ENCODE measurements at places on chromosomes 7 and 10.

GRCh38 chr7:103793614-103794013 lies 195.8 kb downstream of the RELN start:
- DNase-seq = no peak

GRCh38 chr7:5445981-5446594 lies 22.5 kb upstream of the TNRC18 start:
- DNase-seq = no peak

GRCh38 chr10:4691776-4692175 lies 134.2 kb upstream of the AKR1E2 start:
- no peak for DNase-seq

- no peak for DNase-seq
Observed at GRCh38 chr7:145735061-145735460, 381.5 kb upstream of the CNTNAP2 start.

DNA sequence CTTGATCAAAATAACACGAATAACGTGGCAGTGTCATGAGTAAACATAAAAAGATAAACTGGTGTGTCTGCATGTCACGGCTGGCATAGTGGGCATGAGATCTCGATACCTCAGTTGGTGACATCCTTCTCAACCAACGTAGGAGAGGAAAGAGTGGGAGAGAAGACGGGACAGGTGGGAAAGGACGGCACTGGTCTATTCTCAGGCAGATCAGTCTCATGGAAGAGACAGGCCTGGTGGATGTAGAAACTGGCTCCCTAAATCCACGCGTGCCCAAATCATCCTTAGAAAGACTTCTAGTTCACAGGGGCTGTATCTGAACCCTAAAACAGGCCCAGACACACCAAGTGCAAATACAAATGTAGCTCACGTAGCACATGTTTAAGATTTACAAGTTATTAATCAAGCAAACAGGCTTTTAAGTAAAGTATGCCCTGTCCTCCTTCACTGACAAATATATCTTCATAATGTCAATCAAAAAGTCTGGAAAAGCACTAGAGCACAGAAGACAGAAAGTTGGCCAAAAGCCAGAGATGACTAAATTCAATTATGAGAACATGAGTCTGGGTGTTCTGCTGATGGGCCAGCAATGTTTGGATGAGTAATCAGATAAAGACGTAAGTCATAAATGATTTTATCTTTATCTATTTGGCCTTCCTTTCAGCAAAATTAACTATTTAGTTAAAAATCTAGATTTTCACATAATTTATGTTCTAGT lies 56.3 kb downstream of the SFMBT2 start:
- no peak for DNase-seq

DNA sequence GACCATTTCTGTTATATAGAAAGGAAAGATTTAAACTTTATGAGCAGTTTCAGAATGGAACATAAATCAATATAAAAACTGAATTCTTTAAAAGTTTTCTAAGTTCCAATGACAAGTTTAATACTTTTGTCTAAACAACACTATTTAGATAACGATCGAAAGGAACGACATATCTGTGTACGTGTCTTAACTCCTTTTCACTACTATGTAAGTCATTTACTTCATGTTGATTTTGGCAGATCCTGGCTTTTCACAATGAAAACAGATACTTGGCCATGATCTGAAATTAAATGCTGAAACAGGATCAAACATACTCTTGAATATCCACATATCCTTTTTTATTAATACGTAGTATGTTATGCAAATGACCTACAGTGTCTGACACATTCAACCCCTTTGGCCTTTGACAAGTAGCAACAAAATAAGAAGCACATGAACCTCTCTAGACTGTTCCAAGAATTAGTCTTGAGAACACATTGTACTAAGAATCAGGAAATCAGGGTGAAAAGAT lies 41.9 kb downstream of the RNLS start:
- no peak for DNase-seq

GRCh38 chr7:143394777-143395176 lies 13.6 kb downstream of the ZYX start:
- DNase-seq = no peak

GRCh38 chr7:43462836-43463235 lies 120.1 kb upstream of the STK17A start:
- no peak for DNase-seq

DNA sequence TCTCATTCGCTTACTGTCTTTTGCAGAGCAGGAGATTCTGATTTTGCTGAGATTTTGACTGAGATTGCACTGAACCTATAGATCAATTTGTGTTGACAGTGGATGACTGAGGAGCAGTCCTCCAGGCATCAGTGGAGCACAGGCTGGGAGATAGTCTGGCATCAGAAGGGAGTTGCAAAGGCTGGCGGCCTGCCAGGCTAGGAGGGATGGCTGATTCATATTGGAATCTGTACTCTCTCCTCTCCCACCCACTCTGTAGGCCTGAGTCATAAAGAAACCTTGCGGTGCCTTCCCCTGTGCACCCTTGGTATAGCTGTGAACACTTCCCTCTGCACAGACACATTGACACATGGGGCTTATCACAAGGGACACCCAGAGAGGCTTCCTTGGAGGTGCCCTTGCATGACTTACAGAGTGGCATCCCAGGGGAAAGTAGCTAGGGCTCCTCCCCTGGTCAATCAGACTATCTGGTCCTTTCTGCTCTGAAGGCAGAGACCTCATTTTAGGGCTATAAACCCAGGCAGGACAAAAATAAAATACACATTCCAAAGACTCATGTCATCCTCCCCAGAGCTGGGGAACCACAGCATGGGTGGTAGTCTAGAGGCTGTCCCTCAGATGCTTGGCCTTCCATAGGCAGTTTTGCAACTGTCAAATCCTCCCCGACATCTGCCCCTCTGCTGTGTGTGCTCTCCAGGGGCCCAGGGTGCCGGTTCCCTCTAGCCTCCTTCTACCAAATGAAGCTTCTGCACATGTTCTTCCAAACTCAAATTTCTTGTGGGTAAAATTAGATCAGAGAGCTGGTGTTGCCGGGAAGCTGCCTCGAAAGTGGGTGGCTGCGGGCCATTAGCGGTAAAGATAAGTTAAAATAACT lies 37.4 kb upstream of the EEPD1 start:
- no peak for DNase-seq

DNA sequence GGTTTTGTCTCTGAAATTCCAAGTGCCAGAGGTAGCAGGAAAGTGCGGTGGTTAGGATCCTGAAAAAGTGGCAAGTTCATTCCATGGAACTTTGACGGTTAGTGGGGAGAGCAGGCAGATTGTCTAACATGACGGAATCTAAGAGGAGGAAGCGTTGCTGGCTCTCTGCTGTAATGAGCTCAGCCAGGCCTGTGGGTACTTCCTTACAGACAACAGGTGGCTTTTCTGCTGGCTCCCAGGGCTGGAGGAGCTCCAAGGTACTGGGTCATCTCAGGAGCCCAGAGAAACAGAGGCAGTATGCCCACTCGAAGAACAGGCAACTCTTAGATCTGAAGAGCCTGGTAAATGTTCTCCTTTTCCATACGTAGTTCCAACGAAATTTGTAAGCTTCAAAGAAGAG lies 3.1 kb upstream of the AIFM2 start:
- DNase-seq = no peak

DNA sequence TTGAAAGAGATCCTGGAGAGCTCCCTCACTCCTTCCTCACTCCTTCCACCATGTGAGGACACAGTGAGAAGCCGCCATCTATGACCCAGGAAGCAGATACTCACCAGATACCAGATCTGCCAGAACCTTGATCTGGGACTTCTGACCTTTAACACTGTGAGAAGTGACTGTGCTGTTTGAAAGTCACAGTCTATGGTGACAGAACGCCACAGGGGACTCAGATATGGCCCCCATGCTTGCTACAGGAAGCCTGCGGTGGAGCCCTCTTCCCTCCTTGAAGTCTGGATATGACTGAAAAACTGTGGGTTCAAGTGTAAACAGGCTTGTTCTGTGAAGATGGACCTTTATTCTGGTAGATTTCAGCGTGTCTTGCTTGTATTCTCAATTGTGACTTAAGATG lies 297.8 kb downstream of the KLF6 start:
- DNase-seq = no peak

- no peak for DNase-seq
Observed at GRCh38 chr10:116143673-116144222, 129.3 kb downstream of the GFRA1 start.

DNA sequence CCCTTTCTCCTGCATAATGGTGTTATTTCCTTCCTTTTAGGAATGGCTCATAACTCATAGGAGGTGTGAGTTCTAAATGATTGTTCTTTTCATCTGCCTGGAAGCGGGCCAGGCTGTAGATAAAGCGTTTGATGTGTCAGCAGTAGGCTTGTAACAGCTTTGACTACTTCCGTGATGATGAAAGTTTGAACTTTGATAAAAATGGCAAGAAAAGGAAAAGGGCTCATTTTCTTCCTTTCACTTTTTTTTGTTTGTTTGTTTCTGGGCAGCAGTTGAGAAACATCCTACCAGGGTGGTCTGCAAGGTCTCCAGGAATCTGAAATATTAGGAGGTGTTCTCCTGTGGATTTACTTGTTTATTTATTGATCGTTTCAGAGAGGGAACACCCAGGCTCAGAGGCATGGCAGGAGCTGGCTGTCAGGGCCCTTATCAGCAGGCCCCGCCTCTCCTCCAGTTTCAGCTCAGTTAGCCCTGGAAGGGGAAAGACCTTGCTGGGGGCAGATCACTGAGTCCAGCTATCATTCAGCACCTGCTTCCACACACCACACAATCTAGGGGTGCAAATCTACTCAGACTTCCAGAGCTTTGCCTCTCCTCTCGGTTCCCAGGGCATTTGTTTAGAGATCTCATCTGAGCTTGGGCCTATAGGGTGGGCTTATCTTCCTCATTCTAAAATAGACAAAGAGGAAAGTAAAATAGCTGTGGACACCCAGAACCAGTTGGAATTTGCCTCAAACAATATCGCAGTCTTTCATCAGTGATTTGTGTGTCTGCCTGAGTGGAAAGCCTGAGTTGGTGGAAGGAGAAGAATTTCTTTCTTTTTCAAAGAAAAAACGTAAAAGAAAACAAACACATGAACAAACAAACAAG lies 130.9 kb downstream of the BMPER start:
- no peak for DNase-seq

DNA sequence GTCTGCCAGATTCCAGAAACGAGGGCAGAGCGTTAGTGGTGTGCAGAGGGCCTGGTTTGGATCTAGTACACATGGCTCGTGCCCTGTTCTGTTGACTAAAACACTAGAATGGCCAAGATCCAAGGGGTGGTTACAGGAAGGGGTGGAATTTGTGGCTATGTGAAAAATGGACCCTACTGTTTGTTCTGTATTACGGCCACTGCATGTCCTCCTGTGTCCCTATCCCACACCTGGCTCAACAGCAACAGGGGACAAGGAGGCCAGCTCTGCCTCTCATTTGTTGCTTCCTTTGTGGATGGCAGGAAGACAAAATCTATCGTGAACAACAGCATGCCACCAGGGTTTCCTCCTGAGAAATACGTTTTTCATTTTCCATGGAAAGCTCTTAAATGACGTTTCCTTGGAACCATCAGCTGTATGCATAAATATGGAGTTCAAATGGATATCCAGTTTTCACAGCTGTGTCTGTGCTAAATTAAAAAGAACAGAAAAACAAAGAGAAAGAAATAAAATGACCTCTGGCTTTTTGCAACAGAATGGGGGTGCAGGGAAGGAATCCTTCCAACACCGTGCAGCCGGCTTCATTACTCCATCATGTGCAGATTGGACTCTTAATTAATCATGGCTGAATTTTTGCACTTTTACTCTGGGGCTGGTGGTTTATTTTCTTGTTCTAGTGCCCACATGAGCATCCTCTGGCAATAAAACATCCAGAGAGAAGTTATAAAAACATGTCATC lies 318.9 kb downstream of the CXCL12 start:
- DNase-seq = no peak

DNA sequence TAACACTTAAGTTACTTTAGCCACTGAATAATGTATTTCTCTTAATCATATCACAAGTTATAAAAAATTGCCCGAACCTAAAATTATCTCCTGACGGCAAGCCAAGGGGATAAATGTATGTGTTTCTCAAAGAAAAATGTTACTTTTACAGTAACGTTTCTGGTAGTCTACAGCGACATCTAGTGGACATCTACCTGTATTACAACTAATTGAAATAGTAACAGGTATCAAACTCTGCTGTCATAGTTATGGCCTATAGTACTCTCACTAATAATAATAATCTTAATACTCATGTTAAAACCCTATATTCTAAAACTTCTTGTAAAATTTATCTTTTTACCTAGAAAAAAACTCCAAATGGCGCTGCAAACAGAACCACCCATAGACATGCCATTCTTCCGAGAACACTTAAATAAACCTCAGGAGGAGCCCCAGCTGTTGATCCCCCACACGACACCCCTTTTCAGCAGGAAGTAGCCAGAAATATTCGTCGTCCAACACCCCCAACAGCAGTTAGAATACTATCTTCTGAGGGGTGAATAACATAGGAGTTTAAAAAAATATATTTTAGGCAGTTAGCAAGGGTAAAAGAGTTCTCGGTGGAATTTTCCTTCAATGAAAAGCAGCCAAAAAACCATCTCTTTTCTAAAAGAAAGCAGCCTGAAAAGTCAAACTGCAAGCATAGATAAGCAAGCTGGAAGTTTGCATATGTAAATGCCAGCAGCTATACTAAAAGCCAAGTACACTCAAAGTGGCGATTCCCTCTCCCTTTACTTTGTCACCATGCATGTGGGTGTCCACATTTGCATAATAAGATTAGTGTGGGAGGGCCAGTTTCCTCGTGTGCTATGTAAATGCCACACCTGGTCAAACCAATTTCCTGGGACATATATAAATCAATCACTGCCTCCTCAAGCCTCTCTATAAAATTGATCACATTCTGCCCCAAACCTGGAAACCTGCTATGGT lies 40.5 kb upstream of the ZNF107 start:
- DNase-seq = no peak

- DNase-seq = no peak
Observed at GRCh38 chr7:76069238-76069638, 21.3 kb downstream of the MDH2 start.

GRCh38 chr10:12547301-12547771 lies 198.0 kb downstream of the CAMK1D start:
- DNase-seq = no peak

GRCh38 chr7:115024276-115024675 lies 102.4 kb downstream of the MDFIC start:
- DNase-seq = no peak

GRCh38 chr7:28179120-28180030 lies 1.2 kb downstream of the JAZF1 start:
- DNase-seq = peak; percentile 93

GRCh38 chr7:42952328-42952727 lies 20.2 kb downstream of the MRPL32 start:
- DNase-seq = no peak

- peak; percentile 85 for DNase-seq
Observed at GRCh38 chr7:79453558-79454360, at the start of gene MAGI2. Gene MAGI2 (minus strand): TSS chr7:79453667. CDS start chr7:79453320, 347 bp downstream.

DNA sequence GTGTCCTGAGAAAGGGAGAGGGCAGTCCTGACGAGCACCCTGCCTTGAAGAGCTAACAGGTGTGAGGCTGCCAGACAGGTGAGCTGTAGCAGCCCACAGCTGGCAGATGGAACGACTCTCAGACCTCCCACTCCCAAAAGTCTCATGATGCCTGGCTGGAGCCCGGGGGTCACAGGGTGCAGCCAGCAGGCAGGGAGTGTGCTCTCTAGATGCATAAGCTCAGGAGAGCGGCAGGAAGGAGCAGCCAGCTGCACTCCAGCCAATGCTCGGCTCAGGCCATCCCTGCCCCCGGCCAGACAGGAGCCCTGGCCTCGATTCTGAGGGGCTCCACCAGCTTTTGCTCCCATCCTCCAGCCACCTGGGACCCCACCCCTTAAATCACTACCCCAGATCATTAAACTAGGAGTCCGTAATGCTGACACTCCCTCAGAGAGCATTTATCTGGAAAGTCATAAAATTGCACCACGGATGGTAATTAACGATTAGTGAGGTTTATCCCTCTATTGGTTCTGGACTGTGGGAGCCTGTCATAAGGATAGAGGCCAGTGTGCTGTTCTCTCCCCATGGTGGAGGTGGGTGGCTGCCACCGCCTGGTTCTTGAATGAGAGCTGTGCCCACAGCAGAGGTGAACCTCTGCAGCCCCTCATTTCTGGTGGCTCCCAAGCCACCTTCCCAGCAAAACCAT lies 63.5 kb upstream of the ZMIZ1 start:
- DNase-seq = no peak
